ENCODE measurements at places on chromosomes 6 and 20.

DNA sequence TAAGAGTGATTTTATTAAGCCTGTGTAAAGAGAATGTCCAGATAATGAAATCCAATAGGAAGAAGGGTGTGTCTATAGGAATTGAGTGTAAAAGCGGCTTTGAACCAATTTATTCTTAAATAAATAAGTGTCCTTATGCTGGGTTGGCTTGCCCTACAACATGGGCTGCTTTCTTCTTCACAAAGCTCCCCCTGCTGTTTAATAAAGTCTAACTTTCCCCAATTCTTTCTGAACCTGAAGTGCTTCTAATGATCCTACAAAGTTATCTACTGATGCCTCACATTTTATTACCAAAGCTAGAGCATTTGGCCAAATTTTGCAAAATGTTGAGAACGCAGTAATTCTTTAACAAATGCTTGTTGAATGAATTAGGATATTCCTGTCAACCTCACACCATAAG, 36.3 kb upstream of the SIRT5 start:
- no peak for DNase-seq

DNA sequence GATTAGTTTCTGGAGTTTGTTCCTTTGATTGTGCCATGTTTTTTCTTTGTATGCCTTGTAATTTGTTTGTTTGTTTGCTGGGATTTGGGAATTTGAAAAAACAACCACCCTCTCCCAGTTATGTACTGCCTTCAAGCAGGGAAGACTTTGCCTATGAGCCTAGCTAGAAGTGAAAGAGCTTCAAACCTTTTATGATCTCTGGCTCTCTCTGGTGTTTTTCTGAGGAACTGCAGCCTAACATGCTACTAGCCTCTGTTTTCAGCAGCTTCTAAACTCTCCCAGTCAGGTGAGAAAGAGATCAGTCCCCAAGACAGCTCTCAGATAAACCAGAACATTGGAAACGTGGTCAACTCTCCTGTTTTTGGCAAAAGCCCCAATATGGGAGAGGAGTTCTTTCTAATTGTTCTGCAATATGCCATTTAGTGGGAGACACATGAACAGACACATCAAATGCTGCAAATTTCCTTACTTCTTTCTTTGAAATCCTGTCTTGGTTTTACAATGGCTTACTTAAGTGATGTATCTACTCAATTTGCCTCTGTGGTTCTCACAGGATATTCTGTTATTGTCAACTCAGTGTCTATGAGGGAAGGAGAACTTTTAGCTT, 58.9 kb upstream of the SERINC1 start:
- DNase-seq, result no peak

GRCh38 chr6:68724060-68724459, 89.0 kb downstream of the ADGRB3 start:
- DNase-seq, result no peak

- no peak for DNase-seq
Observed at GRCh38 chr6:28711788-28712341, 186.2 kb downstream of the GPX5 start.

GRCh38 chr6:142913036-142913510, 31.9 kb downstream of the HIVEP2 start:
- DNase-seq, result no peak

- DNase-seq, result no peak
Observed at GRCh38 chr6:110826236-110827129, 11.2 kb upstream of the CDK19 start.

GRCh38 chr6:161422710-161423680, 149.1 kb upstream of the AGPAT4 start:
- DNase-seq, result no peak

DNA sequence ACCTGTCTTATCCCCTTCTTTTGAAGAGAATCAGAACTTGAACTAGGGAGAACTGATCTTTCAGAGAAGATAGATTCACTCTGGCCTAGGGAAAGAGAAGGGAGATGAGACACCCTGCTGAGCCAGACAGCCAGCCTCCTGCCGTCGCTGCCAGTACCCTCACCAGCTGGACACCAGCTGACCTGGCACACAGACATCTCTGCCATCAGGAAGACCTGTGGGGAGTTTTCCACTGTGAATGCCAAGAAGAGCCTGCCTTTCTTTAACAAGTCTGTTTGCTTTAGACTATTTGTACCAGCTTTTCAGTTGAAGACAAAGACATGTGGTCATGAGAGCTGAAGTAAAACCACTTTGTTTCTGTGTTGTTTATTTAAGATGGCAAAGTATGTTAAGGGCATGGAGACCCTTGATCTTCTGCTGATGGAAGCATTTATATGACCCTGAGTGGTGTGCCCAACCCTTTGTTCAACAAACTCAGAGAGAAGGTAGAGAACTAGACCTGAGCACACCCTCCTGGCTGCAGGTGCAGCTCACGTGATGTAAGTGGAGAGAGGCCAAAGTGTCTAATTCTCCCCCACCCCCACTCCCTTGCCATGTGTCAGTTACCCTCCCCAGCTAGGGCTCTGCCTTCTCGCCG, 82.3 kb upstream of the SLC24A3 start:
- no peak for DNase-seq

DNA sequence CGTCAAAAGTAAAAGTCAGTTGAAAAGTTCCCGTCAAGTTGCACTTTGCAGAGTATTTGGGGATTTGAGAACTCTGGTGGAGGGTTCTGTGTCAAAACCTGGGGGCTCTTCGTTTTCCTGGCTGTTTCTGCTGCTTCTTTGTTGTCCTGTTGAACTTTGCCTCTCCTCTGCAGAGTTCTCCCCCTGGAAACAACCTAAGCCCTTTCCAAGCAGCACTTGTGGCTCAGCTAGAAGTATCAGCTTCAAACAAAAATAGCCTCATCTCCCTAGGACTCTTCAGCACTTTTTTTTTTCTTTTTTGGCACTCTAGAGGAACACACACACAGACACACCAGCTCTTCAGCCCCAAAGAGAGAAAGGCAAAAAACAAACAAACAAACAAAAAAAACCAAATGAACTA, at the start of gene TRDN:
TRDN (minus strand) TSS at position 169 of the 400 bp plus-strand sequence. CDS start 175 bp downstream, outside the sequence.
- DNase-seq, result no peak

GRCh38 chr6:45493761-45494160, 116.0 kb upstream of the SUPT3H start:
- DNase-seq, result no peak

DNA sequence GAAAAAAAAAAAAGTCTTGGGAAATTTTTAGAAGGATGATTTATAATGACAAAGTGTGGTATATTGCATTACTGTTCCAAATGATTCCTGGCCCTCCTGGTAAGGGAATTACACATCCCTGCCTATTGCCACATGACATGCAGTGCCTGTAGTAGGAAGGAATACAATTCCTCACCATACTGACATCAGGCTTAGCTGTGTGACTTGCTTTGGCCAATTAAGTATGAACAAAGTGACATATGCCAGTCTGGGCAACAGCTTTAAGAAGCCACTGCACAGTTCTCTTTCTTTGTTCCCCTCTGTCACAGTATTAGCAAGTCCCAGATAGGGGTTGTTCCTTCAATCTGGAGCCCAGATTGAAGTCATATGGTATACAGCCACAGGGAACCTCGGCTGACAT, 100.5 kb downstream of the KIF13A start:
- no peak for DNase-seq

DNA sequence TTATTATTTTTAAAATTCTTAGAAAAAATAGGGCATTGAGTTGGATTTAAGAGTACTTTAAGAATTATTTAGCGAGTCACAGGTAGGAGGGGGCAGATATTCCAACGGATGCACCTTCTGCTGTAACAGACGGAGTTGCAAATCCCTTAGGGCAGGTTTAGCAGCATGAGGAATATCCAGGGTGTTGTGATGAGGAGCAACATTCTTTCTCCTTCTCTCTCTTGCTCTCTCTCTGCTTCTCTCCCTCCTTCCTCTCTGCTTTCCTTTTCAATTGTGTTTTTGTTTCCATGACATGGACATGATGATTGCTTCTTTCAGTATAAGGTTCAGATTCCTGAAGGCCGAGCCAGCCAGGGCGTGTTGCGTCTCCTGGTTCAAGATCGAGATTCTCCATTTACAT, 28.9 kb downstream of the CDH26 start:
- no peak for DNase-seq

DNA sequence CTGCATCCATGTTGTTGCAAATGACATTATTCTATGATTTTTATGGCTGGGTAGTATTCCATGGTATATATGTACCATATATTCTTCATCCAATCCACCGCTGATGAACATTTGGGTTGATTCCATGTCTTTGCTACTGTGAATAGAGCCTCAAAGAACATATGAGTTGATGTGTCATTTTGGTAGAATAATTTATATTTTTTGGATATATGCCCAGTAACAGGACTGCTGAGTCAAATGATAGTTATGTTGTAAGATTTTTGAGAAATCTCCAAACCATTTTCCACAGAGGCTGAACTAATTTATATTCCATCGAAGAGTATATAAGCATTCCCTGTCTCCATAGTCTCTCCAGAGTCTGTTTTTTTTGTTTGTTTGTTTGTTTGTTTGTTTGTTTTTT, 1373.5 kb downstream of the GRIK2 start:
- DNase-seq, result no peak

GRCh38 chr20:23264545-23264944, 86.0 kb upstream of the NXT1 start:
- DNase-seq, result no peak

- no peak for DNase-seq
Observed at GRCh38 chr6:40963019-40963418, 76.0 kb downstream of the UNC5CL start.

DNA sequence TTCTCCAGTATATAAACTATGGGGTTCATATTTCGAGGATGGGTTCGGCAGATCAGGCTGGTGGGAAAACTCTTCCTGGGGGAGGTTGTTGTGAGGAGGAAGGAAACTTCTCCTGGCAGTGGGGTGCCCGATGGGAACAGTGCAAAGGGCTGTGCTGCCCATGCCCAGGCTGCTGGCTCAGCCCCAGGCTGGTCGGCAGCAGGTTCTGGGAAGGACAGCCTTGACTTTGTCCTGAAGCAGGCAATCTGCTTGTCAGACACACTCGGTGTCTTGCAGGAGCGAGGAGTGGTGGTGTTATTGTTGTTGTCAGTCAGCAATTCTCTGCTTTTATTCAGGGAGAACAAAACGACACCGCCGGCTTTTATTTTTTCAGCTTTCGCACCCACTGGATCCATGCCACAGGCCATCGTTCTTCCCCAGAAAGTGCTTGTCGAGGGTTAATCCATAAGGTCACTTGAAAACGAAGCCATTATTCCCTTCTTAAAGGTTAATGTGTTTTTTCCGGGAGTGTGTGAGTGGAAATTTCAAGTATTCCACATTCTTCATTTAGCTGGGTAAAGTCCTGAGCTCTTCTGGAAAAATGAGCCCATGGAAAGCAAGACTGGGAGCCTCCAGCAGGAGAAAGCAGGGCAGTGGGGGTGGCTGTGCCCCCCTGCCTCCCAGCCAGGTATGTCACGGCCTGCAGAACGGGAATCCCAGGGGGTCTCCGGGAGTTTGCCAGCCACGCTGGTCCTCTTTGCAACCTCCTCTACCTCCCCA, 57.0 kb upstream of the STX16 start:
- DNase-seq, result no peak

- no peak for DNase-seq
Observed at GRCh38 chr20:10286356-10286755, 67.7 kb downstream of the SNAP25 start.

GRCh38 chr6:27101824-27102223, 145.7 kb upstream of the PRSS16 start:
- no peak for DNase-seq

- no peak for DNase-seq
Observed at GRCh38 chr6:165376100-165376499, 66.7 kb upstream of the C6orf118 start.

DNA sequence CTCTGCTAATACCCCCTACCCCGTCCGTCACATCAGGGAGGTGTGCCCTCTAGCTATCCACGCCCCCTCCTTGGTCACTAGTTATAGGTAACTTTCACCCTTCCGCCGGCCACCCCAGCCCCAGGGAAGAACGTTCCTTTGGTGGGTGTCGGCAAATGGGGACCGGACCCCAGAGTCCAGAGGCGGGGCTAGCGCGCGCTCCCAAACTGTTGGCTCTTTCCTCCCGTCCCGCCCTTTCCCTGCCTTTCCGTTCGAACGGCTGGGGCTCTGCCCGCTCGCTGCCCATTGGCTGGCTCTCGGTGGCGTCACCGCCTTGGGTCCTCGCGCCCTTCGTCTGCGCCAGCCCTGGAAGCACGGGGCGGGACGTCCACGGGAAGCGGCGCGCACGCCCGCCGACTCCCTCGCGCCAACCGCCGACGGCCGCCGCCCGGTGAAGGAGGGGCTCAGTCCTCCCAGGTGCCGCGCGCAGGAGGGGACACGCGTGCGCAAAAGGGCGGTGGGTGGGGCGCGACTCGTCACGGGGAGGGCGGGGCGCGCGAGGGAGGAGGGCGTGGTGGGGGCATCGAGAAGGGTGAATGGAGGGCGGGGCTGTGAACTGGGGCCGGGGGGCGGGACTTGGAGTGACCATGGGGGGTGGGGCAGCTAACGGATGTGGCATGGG, 634 bp upstream of the PHF1 start:
- DNase-seq, result peak; percentile 98

- no peak for DNase-seq
Observed at GRCh38 chr6:44458551-44458950, 71.0 kb downstream of the CDC5L start.

DNA sequence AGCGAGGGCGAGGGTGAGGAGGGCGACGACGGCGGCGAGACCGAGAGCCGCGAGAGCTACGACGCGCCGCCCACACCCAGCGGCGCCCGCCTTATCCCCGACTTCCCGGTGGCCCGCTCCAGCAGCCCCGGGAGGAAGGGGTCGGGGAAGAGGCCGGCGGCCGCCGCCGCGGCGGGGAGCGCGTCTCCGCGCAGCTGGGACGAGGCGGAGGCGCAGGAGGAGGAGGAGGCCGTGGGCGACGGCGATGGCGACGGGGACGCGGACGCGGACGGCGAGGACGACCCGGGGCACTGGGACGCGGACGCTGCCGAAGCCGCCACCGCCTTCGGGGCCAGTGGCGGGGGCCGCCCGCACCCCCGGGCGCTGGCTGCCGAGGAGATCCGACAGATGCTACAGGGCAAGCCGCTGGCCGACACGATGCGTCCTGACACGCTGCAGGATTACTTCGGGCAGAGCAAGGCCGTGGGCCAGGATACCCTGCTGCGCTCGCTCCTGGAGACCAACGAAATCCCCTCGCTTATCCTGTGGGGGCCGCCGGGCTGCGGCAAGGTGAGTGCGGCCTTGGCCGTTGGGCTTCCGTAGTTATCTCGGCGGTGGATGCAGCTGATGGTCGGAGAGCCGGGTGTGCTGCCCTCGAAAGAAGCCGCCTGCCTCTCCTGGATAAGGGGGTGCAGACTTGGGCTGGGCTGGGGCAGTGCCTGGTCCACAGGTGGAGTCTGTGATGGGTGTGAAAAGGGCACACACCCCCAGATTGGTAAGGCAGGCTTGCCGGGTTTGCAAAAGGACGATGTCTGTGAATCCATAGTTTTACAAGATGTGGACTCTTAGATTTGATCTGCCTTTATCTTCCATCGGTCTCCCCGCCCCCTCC, 938 bp downstream of the WRNIP1 start:
- peak; percentile 38 for DNase-seq

- DNase-seq, result no peak
Observed at GRCh38 chr20:10504608-10504993, 69.5 kb downstream of the SLX4IP start.

GRCh38 chr20:51653226-51653625, 110.7 kb upstream of the NFATC2 start:
- no peak for DNase-seq

Measured in activated T-helper 9 cell treated with anti-CD3 and anti-CD28 coated beads, Interleukin-2, amount 50 U/mL, for 16 hours (primary cell).